H1 (cell line): ENCODE measurements at places on chromosomes 12 and 14. TPM values are rescaled to one million over a fixed set of nuclear protein-coding genes. Genes with fewer than 3 reads are reported as not detected.

- no peak for DNase-seq
Measured at GRCh38 chr12:43459285-43459684, 92.7 kb downstream of the ADAMTS20 start.

GRCh38 chr12:80442426-80443222 lies 1.4 kb upstream of the PTPRQ start:
- no peak for DNase-seq

DNA sequence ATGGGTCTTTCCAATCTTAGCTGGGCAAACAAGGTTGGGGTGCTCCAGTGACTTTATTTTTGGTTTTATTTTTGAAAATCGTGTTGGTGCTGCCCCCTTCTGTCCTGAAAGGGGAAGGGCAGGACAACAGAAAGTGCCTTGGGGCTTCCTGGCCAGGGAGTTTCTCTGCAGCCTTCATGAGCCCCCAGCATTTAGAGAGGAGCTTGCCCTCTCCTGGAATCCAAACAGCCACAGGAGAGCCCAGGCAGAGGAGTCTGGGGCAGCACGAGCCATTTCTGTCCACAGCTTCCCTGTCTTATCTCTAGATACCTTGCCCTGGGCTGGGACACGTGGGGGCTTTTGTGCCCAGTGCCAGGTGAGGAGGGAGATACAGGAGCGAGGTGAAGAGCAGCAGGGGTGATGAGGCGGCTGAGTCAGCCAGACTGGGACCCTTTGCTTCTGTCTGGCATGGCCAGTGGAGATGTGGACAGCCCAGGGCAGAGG lies 4.4 kb upstream of the C1RL start:
- DNase-seq, result no peak

DNA sequence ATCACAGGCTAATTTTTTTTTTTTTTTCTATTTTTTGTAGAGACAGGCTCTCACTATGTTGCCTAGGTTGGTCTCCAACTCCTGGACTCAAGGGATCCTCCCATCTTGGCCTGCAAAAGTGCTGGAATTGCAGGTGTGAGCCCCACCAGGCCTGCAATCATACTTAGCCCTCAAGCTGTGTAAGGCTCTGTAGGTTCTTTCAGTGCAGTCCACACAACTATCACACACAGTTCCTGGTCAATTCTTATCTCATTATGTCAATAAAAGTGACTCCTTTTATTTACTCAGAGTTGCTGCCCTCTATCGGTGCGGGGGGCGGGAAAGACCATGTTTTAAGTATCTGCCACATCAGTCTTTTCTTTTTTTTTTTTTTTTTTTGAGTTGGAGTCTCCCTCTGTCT lies 29.0 kb downstream of the SLC2A3 start:
- peak; percentile 49 for DNase-seq

DNA sequence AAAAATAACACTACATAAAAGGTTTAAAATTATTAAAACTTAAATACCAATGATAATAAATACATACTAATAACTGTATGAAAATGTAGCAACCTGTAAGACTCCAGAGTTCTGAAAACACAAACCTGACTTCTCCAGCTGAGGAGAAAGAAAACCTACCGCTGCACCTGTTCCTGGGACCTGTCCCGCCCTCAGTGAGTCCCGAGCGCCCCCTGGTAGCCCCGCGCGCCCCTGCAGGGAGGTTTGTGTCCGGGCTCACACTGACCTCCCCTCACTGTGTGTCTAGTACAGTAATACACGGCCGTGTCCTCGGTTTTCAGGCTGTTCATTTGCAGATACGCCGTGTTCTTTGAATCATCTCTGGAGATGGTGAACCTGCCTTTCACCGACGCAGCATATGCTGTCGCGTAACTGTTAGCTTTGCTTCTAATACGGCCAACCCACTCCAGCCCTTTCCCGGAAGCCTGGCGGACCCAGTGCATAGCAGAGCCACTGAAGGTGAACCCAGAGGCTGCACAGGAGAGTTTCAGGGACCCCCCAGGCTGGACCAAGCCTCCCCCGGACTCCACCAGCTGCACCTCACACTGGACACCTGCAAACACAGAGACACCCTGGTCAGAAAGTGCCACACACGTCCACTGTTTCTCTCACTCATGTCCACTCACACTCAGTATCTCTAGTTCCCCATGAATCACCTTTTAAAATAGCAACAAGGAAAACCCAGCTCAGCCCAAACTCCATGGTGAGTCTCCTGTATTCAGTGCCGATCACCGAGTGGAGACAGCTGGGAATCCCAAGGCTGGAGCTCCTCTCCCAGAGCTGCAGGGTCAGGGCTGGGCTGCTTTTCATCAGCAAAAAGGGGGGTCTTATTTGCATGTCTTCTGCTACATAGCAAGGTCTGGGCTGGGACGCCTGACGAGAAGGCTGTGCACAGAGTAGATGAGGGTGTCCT lies 1276.3 kb downstream of the TMEM121 start:
- DNase-seq, result no peak

DNA sequence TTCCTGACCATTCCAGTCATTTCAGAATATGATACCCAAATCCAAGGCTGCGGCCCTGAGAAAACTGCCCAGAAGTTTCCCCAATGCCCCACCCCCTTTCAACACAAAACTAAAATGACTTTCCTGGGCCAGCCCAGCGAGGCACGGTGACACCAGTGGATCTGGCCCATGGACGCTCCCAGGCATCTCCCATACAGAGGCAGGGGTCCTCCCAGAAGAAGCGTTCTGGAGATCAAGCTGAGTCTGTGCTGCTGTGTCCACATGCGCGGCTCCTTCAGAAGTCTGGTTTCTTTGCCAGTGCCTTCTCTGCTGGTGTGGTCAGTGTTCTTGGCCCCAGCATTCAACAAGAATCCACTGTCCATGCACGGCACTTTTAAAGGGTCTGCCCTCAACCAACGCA lies 228.2 kb upstream of the SFSWAP start:
- DNase-seq, result no peak

DNA sequence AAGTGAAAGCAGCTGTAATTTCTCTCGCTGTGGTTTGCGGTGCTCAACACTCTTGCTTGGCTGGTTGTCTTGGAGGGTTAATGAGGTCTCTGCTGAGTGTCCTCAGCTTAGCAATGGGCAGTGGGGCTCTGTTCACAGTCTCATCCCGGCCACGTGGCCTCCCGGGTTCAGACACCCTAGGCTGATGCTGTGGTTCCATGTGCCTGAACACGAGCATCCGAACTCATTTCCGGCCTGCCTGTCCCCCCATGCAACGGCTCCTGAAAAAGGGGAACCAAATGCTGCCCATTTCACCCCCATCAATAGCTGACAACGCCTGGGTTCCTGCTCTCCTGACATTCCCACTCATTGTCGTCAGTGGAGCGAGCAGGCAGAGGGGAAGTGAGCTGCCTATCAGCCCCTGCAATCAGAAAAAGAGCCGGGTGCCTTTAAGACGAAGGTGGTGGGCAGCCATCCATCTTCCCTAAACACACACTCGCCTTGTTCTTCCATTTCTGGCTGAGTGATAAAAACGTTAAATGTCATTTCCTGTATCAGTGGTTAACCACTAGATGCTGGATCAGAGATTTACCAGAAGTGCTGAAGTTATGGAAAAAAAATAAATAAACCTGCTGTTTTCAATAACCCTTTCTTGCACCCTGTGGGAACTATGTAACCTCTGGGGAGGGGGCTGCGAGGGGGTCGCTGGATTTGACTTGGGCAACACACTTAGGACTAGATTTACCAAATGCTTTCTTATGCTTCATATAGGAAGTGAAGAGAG lies 60.3 kb upstream of the BCL2L14 start:
- DNase-seq, result no peak

- no peak for DNase-seq
Measured at GRCh38 chr12:64232196-64232595, 10.1 kb upstream of the KICS2 start.

GRCh38 chr12:6606331-6607131 lies 648 bp downstream of the CHD4 start:
- no peak for DNase-seq

- DNase-seq, result no peak
Measured at GRCh38 chr14:105389534-105389933, 8.8 kb upstream of the TEX22 start.

- no peak for DNase-seq
Measured at GRCh38 chr12:51326698-51327439, 2.9 kb upstream of the BIN2 start.

DNA sequence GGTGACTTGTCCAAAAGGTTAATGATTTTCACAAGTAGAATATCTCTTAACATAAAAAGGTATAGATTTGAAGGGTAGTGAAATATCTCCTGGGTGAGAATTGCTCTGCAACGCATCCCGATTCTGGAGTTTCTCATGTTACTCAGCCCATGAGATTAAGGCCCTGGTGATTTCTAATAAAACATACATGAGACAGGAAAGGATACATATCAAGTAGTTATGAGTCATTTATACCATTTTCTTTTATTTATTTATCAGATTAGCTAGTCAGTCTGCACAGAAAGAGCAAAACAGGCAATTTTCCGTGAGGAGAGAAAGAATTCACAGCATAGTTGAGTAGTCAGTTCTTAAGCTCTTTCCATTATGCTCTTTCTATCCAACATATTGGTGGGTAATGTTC lies 535.6 kb upstream of the ATP2B1 start:
- DNase-seq, result no peak

- no peak for DNase-seq
Measured at GRCh38 chr12:44976246-44976645, 74.7 kb downstream of the DBX2 start.

DNA sequence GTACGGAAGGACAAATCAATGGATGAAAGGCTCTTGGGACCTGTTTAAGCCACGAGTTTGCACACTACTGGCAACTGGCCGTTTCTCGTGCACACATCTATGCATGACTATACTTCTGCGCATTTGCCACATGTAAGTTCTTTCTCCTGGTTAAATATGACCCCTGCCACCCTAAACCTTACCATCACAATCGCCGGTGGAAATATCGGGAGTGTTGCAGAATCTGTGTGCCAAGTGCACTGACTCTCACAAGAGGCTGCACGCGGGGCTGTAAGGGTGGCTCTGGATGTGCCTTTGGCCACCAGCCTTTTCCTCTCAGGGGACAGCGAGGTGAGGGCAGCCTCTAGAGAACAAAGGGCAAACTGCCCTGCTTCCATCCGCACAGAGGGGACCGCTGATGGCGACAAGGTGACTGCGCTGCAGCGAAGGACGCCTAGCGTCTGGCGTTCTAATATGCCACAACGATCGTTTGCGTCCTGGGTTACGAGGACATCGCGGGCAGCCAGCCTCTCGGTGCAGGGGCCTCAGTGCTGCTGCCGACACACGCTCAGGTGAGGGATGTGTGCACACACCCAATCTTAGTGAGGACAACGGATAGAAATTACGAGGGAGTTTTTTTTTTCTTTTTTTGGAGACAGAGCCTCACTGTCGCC lies 232.2 kb downstream of the PCNX1 start:
- DNase-seq, result no peak

DNA sequence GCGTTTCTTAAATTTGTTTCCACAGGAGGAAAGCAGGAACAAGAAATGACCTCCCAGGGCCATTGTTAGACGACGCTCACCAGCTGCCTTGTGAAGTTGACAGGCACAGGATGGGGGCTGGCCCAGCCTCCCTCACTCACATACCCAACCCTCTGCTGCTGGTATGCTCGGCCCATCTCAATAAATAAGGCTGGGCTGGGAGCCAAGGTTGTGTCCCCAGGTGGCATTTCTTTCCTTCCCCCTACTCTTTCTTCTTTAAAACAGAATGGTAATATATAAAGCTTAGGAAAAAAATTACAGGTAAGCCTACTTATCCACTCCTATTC lies 93.0 kb downstream of the ACTN1 start:
- DNase-seq, result no peak

DNA sequence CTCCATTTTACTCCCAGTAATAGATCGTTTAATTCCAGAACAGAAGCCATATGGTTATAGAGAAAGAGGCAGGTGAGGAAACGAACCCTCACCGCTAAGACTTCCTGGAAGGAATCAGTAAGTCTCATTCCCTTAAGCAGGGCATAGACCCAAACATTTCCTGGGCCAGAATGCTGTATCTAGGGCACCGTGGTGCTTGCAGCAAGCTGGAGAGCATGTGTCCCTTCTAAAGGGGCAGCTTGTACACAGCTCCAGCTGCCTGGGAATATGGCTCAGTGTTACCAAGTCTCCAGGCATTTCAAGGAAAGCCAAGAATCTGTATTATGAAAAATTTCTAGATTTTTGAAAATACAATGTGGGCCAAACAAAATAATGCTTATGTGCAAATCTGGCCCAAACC lies 73.4 kb downstream of the PPM1H start:
- no peak for DNase-seq

- DNase-seq, result no peak
Measured at GRCh38 chr12:110355073-110355472, 48.4 kb downstream of the ANAPC7 start.

GRCh38 chr14:93104961-93105360 lies 10.8 kb downstream of the ITPK1 start:
- DNase-seq, result no peak

GRCh38 chr14:61696753-61697318 lies 1.5 kb downstream of the HIF1A start:
- DNase-seq, result no peak

- no peak for DNase-seq
Measured at GRCh38 chr12:25372969-25373817, 122.5 kb upstream of the KRAS start.

DNA sequence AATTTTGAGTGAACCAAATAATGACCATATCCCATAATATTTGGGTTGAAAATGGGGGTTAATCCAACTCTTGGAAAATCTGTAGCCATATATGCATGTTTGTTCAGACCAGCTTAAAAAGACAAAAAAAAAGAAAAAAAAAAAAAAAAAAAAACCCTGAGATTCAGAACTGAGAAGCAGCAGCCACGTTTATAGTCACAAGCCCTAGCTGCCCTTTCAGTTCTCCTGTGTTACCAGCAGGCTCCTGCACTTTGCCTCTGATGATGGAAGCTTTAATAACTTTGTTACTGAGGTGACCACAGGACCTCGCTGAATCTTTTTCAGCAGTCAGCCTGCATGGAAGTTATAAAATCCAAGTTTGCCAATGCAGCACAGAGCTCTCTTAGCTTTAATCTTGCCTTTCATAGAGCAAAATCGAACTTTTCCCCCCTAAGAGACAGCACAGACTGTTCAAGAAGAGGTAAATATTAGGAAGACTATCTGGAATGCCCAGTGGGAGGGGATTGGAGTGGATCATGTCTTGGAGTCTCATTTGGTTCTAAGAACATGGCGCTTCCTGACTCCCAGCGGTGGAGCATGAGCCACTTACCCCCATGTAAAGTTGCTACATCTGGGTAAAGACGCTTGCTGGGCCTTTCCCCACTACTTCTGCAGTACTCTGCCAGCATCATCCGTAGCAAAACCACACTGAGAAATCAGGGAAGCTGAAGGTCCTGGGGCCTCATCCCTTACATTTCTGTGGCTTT lies 20.6 kb downstream of the GNG2 start:
- no peak for DNase-seq

GRCh38 chr14:34684578-34684977 lies 29.8 kb downstream of the CFL2 start:
- DNase-seq, result no peak

Gene NGB
- total RNA-seq, result 0.30 and 0.55 TPM in 2 replicates

Gene KRT81
- total RNA-seq, result not detected in 2 replicates

Gene GPRC5A
- total RNA-seq, result 1.0 and 1.5 TPM in 2 replicates

Gene GUCY2C
- 2.5 and 3.2 TPM in 2 replicates for total RNA-seq

Gene GPR132
- total RNA-seq, result not detected in 2 replicates

Gene RAB15
- 58.1 and 59.2 TPM in 2 replicates for total RNA-seq

Gene PTGDR
- total RNA-seq, result 0.21 and 0.22 TPM in 2 replicates

Gene PCED1B
- 4.7 and 4.9 TPM in 2 replicates for total RNA-seq
